ENCODE measurements at places on chromosomes 6 and 20.

GRCh38 chr6:31763619-31763940 is 1.1 kb downstream of the SAPCD1 start:
- DNase-seq, result no peak

- DNase-seq, result no peak
Measured at GRCh38 chr6:116695401-116695800, 14.4 kb downstream of the KPNA5 start.

DNA sequence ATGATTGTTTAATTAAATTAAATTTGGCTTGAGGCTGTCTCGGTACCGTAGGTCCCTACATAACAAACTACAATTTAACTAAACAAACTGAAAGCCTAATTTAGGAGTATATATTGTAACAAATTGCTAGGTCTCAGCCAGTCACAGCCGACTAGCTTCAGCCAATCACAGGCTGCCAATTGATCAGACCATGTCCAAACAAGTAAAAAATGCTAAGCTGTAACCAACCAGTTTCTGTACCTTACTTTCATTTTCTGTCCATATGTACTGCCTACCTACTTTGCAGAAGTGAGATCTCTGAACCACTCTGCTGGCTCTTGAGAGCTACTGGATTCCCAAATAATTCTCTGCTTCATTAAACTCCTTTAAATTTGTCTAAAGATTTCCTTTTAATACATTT is 648.0 kb upstream of the GJE1 start:
- no peak for DNase-seq

GRCh38 chr6:144647971-144648651 is 363.0 kb downstream of the UTRN start:
- no peak for DNase-seq

DNA sequence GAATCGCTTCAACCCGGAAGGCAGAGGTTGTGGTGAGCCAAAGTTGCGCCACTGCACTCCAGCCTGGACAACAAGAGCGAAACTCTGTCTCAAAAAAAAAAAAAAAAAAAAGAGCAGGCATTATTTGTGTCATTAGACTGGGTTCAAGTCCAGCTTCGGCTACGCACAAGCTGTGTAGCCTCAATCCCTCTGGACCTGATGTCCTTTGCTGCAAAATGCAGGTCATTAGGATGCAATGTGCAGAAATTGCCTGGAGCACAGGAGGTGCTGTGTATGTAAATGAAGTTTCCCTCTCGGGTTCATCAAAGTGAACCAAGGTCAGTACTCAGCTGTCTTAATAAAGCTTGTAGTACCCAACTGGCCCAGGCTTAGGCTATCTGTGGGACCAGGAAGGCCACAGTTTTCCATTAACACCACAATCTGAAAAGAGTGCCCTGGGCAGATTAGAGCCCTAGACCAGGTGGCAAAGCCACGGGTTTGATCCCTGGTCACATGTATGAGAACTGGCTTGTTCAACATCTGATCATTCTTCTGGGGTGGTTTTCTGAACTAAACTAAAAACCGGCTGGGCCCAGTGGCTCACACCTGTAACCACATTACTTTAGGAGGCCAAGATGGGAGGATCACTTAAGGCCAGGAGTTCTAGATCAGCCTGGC is 155.3 kb downstream of the ZMYND8 start:
- DNase-seq, result no peak

DNA sequence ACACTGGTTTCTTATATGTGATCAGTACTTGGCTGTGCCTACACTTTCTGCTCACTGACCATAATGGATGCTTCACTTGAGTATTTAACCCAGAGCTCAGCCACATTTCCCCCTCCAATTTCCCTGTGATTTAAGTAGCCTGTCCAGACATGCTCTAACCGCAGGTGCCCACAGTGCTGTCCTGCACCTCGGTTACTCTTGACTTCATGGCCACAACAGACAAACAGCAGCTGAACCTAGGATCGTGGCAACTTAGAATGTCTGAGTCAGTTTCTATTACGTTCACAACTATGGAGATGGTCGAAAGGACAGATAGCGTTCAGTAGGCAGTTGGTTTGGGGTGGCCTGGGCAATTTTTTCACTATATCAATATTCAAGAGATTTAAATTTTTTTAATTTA is 306.9 kb upstream of the SGK1 start:
- DNase-seq, result no peak

DNA sequence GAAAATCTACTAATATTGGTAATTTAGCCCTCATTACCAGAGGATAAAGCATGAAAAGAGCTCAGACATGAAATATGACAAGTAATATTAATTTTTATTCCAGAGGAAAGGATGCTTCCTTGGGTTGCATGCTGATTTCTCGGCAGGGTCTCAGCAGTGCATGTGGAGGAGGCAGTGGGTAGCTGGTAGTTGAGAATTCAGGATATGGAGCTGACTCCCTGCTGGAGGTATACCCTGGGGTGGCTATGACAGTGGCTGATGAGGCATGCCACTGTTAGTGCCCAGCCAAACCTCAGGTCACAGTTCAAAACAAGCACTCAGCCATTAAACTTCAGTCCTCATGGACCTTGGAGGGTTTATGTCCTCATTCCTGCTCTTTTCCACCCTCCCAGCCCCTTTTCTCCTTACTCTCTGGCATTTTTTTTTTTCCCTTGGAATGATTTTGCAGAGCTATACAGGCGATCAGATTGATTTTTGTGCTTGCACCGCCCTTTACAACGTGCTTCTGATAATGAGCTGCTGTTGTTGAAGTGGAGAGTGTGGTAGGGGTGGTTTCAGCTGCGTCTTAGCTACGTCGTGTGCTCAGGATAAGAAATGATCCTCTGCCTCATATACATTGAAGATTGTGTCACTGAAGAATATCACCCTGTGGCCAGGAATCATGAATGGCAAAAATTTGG is 761.9 kb upstream of the MMS22L start:
- DNase-seq, result no peak

GRCh38 chr6:44353336-44353735 is 10.9 kb downstream of the SPATS1 start:
- no peak for DNase-seq

DNA sequence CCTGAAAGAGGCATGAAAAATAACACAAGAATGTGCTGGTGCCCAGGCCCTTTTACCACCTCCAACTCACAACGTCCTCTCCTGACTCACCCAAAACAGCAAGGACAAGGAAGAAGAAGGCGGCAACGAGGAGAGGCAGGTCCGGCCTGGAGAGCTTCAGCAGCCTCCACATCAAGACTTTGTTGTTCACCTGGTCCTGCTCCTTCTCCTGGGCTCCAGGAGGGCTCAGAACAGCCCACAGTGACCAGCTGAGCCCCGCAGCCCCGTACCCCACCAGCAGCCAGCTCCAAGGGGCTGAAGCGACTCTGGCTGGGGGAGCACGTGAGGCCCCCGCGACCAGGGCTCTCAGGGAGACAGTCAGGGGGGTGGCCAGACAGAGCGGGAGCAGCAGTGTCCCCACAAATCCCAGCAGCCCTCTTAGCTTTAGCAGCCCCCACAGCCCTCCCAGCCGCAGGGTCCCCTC is 857 bp downstream of the TAP2 start:
- no peak for DNase-seq

GRCh38 chr20:2693286-2694007 is 867 bp downstream of the EBF4 start:
- DNase-seq, result peak; percentile 68

GRCh38 chr6:134532694-134533624 is 215.0 kb upstream of the SGK1 start:
- DNase-seq, result no peak

DNA sequence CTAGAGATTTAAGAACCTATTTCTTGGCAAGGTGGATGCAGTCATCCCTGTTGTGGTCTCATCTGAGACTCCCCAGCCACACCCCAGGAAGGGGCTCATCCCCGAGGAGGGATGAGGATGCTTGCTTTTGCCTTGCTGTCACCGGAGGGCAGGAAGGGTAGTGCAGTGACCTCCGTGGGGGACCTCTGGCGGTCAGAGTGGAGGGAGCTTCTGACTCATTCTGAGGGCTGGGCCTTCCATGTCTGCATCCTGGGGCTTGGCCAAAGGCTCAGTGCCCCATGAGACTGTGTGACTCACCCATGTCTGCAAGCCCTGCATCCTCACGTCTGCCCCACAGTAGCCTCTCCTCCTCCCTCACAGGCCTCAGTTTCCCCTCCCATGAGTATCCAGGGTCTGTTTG is 38.7 kb downstream of the UQCC2 start:
- DNase-seq, result peak; percentile 92

DNA sequence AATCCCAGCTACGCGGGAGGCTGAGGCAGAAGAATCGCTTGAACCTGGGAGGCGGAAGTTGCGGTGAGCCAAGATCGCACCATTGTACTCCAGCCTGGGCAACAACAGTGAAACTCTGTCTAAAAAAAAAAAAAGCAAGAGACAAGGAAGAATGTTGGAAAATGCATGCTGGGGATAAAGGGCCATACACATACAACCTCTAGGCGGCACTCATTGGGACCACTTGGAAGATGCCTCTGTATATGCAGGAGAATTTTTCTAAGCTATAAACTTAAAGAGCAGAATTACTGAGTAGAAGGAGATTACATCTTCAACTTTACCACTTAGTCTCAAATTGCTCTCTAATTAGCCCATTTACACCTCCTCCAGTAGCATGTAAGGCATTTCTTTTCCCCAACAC is 42.8 kb downstream of the ZBTB9 start:
- no peak for DNase-seq

GRCh38 chr20:57475388-57476083 is 49.4 kb downstream of the CTCFL start:
- DNase-seq, result no peak

- no peak for DNase-seq
Measured at GRCh38 chr6:123901436-123901835, 97.8 kb downstream of the NKAIN2 start.

DNA sequence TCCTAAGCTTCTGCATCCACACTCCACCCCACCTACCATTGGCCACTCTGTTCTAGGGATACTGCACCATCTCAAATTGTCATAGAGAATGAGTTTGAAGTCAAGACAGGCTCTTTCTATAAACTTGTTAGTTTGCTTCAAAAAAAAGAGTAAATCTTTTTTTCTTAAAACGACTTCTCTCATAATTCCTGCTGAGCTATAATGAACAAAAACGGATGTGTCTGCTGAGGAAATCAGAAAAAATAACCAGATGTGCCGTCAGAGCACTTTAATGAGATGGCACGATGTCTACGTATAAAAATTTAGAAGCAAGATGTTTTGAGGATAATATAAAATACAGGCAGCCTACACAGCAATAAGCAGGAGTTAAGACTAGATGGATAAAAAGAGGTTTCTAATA is 24.0 kb upstream of the DDO start:
- DNase-seq, result no peak

DNA sequence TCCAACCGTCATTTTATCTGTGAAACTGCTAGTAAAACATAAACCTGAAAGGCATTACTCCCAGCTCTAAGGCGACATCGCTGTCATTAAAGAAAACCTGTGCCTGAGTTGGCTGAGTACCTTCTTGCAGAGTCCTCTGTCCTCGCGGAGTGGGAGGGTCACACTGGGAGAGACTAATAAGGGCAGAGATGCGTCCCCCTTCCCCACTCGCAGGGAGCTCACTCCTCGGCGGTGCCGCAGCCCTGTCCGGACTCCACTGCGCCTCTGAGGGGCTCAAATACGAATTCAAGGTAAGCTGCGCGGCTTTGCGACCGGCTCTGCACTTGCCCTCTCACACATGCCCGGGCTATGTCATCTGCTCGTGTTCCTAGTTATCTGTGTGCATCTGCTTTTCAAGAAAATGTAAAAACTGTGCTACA is at the start of gene COL19A1:
TSS of gene COL19A1 (plus strand) at position 206 of the 419 bp plus-strand sequence. CDS start 13,012 bp downstream, outside the sequence.
- peak; percentile 45 for DNase-seq

DNA sequence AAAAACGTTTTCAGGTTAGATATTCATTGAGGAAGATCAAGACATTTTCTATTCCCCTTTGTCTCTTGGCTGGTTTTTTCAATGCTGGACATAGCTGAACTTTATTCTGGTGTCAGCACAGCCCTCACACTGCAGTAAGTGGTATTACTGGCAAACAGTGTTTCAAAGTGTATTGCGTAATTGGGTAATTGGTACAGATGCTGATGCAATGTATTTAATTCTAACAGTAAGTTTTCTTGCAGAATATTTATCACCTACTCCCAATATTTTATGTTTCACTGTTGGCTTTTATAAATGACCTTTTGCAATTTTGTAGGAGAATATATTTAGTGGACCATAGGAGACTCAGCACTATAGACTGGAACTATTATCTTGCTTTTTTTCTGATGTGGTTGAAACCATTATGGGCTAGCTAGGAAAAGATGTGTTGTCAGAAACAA is 287.6 kb upstream of the SOX4 start:
- DNase-seq, result no peak

DNA sequence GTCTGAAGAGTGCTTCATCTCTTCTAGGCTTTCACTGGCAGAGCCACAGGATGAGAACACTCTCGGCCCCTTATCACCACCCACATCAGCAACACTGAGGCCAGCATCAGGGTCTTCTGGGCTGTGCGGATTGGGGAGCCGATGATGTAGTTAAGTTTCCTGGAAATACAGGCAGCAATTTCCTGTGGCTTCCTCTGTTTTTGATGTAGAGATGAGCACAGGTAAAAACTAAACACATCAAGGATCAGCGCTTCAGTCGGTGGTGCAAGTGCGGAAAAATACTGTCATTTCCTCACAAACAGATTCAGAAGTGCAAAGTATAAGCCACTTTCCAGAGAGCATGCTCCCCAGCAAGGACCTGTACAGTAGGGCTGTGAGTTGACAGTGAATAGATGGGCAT is 62.6 kb downstream of the BACH2 start:
- DNase-seq, result no peak

GRCh38 chr6:122652431-122652830 is 42.2 kb downstream of the PKIB start:
- DNase-seq, result no peak

DNA sequence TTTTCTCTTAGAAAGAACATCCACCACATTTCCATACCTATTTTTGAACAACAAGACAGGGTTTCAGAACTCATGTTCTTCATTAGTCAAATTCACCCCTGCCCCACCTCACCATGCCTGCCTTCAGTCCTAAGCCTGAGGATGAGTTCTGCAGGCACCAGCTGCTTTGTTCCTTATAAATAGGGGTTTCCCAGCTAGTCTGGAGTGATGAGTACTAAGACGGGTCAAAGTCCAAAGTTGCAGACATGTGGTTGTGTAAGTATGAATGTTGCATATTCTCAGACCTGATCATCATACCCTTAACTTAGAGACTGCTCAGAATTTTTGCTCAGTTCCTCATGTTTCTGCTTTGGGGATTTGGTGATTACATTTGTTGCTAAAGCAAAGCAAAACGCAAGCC is 257.7 kb upstream of the CDYL start:
- DNase-seq, result no peak

DNA sequence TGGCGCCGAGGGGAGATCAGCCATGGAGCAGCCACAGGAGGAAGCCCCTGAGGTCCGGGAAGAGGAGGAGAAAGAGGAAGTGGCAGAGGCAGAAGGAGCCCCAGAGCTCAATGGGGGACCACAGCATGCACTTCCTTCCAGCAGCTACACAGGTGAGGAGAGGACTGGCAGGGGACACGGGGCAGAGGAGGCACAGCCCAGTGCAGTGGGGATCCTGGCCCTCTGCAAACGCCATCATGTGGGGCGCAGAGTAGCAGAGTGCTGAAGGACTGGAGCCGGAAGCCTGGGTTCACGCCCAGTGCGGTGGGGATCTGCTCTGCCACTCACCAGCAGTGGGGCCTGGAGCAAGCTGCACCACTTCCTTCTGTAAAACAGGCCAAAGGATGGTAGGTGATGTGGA is 41.1 kb upstream of the FANCE start:
- DNase-seq, result no peak

GRCh38 chr6:152164957-152165356 is 357.5 kb downstream of the ESR1 start:
- DNase-seq, result no peak
